ENCODE measurements at places on chromosomes 12 and 14.

DNA sequence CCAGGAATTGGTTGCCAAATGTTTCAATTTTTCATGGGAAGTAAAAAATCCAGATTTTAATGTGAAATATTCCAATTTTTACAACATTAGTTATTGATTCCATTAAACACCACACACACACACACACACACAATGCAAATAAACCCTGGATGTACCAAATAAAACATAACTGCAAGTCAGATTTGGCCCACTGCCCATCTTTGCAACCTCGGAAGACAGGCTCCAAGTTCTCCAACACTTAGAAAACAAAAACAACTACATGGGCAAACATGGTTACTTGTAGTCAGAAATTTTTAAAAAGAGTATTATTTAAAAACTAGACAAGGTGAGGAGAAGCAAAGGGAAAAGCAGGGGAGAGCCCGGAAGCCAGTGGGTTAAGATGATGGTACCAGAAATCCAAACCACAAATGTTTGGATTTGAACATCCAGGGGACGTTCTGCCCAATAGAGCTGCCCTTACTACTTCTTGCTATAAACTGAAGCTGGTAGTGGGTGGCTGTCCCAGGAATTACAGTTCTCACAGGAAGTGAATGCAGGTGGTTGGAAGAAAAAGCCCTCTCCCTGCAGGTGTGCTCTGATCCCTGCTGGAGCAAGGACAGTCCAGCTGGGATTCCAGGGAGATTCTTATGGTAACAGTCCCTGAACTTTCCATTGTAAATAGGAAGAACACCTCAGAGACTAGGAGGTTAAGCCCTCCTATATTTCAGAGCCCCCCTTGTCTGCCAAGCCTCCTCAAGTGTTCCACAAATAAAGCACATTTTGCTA lies 111.7 kb downstream of the SLC25A21 start:
- no peak for DNase-seq

GRCh38 chr12:122079033-122079531 lies 526 bp downstream of the MLXIP start:
- DNase-seq = no peak

DNA sequence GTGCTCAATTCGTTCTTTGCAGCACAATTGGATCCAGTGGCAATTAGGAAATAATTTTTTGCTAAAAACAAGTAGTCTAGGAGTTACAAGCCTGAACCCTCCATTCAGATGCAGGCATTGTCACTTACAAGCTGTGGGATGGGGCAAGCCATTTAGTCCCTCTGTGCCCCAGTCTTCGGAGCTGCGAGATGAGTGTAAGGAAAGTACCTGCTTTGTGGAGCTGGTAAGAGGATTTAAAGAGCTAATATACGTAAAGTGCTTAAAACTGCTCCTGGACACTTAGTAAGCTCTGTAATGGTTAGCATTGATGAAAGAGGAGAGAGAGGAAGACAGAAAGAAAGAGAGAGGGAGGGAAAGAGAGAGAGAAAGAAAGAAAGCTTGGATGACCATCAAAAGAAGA lies 112.5 kb downstream of the LGMN start:
- DNase-seq = no peak

DNA sequence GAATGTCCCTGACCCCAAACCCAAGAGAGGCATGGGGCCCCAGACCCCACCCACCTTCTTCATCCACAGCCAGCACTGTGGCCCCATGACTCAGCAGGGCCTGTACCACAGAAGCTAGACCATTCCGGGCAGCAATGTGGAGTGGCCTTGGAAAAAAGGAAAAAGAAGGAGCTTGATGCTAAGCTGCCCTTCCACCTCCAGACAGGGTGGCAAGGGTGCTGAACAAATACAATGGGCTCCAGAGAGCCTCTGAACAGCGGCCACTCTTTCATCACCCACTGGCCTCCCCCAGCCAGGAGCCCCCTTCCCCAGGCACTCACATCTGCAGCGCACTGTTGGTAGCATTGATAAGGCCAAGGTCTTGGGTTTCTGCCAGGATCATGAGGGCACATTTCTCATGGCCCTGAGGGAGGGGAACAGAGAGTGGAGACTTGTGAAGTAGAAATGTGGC lies 13.9 kb downstream of the SLC39A5 start:
- no peak for DNase-seq

DNA sequence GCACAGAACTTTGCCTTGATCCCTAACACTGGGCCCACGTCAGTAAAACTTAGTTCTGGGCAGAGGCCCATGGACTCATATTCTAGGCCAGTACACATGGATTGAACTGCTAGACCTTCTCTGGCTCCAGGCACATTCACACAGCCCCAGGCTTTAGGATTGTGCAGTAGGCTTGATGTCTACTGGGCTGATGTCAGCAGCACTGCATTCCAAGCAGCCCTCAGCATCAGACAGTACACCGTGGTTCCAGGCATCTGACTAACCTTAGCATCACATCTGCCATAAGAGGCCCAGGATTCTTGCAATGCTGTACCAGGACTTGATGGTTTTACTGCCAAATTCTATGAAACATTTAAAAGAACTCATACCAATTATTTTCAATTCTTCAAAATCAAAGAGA lies 301.9 kb downstream of the CCER1 start:
- DNase-seq = no peak

- DNase-seq = no peak
Observed at GRCh38 chr12:116282371-116283286, 5.1 kb upstream of the MED13L start.

GRCh38 chr14:64702493-64703394 lies 1.5 kb upstream of the PLEKHG3 start:
- no peak for DNase-seq

GRCh38 chr14:23345987-23346692 lies 6.5 kb downstream of the SLC22A17 start:
- DNase-seq = no peak

GRCh38 chr14:64804754-64805260 lies 74.9 kb downstream of the SPTB start:
- no peak for DNase-seq
